Stimulated activated CD8-positive, alpha-beta memory T cell treated with anti-CD3 and anti-CD28 coated beads, Interleukin-2, amount 100 ng/mL, for 48 hours (primary cell): ENCODE measurements at places on chromosomes 6 and 20.

DNA sequence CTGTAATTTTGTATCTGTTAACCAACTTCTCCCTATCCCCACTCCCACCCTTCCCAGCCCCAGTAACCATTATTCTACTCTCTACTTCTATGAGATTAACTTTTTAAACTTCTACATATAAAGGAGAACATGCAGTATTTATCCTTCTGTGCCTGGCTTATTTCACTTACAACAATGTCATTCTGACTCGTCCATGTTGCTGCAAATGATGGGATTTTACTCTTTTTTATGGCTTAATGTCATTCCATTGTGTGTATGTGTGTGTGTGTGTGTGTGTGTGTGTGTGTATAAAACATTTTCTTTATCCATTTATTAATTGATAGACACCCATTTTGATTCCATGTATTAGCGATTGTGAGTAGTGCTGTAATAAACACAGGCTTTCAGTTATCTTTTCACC is 76.1 kb downstream of the COL19A1 start:
- no peak for DNase-seq

DNA sequence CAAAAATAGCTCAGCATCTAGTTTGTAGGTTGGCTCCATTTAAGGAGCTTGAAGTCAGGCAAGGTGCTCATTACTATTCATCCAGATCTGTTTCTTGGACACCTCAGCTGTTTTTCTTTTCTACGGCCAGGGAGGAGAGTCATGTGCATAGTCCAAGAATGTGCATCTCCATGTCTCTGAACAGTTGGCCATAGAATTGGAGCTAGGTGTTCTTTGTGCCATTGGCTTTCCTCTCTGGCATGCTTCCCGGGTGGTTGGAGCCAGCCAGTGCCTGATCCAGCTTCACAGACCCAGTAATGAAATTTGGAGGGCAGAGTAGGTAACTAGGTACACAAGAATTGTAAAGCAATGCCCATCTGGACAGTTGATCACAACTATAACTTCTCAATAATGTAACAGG is 21.6 kb downstream of the EYA4 start:
- no peak for DNase-seq

DNA sequence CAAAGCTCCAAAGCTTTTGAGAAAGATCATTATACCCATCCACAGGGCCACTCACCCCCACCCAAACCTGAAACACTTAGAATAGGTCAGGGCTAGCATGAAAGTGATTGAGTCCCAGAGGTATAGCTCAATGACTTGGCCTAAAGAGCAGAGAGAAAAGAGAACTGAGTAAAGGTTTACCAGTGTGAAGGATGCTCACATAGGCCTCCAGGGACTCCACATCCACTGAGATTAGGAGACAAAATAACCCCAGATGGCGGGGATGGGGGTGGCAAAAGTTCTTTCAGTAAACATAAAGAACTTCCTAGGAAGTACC is 12.2 kb downstream of the SAYSD1 start:
- no peak for DNase-seq

DNA sequence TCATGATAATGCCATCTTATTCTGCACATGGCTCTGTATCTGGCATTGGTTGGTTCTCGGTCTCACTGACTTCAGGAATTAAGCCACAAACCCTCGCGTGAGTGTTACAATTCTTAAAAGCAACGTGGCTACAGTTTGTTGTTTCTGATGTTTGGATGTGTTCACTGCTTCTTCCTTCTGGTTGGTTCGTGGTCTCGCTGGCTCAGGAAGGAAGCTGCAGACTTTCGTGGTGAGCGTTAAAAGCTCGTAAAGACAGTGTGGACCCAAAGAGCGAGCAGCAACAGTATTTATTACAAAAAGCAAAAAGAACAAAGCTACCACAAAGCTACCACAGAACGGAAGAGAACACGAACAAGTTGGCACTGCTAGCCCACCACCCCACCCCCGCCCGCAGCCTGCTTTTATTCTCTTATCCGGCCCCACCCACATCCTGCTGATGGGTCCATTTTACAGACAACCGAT is 51.1 kb downstream of the MYLIP start:
- no peak for DNase-seq

DNA sequence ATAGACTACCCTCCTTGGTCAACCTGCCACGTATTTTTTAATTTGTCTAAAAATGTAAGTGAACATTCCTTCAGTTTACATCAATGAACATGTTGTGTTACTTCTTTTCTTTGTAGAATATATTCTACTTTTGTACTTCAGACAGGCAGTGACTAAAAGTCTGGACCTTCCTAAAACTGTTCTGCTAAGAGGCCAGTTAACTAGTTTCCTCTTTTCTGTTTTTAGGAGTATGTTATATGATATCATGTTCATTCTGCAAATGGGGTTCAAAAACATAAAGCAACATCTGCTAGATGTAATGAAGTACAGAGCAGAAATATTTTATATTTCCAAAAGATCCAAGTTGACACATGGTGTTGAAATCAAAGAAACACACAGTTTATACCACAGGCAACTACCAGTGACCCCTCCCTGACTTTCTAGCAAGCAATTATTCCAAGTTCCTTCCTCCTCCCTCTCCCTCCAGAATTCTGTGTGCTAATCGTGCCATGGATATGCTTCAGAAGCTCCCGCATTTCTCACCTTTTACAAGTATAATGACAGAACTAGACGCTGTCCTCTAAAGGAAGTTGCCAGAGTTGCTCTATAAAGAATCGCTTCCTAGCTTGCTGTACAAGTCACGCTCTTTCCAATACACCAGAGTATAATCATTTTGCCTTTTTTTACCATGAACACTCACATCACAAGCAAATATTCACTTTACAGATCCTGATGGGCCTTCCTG is 64.7 kb downstream of the ARHGAP18 start:
- DNase-seq = no peak

DNA sequence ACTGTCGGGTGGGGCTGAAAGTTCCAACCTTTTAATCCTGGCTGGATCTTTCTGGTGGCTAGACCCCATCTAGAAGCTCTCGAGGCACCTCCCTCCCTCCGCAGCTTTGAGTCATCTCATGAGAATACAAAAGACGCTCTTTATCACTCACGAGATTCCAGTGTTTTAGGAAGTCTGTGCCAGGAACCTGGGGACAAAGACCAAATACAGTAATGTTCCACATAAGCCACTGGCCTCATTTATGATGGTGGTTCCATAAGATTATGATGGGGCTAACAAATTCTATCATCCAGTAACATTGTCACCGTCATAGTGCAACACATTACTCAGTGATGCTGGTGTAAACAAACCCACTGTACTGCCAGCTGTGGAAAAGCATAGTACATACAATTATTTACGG is 48.7 kb downstream of the NCOA7 start:
- DNase-seq = no peak

- DNase-seq = no peak
Observed at GRCh38 chr6:112311950-112312547, 35.1 kb upstream of the RFPL4B start.

DNA sequence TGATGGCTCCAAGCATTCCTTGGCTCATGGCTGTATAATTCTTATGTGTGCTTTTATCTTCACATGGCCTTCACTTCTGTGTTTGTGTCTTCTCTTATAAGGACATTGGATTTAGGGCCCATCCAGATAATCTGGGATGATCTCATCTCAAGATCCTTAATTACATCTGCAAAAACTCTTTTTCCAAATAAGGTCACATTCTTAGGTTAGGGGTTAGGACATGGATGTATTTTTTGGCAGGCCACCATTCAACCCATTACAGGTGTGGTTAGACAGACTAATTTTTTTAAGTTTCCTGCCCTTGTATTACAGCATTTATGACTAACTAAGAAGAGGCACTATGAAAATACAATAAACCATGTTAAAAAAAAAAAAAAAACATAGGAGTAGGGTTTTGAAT is 254.0 kb downstream of the TPBG start:
- no peak for DNase-seq

GRCh38 chr20:37541326-37541725 is 13.7 kb upstream of the BLCAP start:
- no peak for DNase-seq

- no peak for DNase-seq
Observed at GRCh38 chr20:10724449-10725173, 50.8 kb upstream of the JAG1 start.

DNA sequence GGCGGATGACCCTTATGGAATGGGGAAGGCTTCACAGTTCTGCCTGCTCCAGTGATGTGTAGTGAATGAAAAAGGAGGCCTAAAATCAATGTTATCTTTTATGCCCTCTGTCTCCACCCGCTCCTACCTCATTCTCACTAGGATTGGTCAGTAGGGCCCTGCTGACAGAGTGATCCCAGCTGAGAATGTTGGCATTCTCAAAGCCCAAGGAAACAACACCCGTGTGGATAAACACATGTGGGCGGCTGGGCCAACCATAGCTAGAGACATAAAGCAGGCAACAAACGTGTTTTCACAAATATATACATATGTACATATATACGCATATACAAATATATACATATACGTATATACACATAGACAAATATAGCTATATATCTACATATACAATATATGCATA is 4.5 kb downstream of the RIPK1 start:
- no peak for DNase-seq

- DNase-seq = no peak
Observed at GRCh38 chr6:169931261-169931660, 179.8 kb downstream of the ERMARD start.

DNA sequence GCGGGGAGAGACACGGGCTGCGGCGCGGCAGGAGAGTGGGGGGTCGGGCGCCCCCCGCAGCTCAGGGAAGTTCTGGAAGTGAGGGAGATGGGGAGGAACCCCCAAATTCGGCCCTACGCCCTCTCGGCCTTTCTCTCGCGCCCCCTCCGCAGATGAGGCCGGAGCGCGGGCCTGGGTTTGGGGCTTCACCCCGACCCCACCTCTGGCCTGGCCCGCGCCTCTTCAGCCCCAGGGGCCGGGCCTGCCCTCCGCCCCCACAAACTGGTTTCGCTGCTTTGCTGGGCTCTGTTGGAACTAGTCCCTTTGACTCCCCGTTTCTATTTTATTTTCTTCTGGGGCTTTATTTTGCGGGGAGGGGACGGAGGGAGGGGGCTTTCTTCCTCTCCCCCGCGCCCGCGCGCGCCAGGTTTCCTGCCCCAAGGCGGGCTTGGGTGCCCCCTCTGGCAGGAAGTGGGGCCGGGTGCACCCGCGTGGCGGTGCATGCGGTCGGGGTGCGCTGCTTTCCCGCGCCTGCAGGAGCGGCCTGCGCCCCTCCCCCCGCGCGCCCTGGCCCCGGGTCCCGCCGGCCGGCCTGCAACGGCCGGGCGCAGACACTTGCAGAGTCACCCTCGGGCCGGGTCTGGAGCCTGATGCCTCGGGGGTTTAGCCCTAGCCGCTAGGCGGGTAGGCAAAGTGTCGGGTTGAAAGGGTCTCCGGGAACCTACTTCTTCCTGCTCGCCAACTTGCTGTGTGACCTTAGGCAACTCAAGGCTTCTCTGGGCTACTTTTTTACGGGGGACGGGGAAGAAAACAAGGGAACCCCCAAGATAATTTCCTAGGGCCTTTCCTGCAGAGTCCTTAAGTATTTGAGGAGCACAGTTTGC is 1.3 kb downstream of the HMGA1 start:
- DNase-seq = peak; percentile 73

GRCh38 chr6:99011151-99011550 is 63.4 kb upstream of the FBXL4 start:
- no peak for DNase-seq

- DNase-seq = no peak
Observed at GRCh38 chr6:101397199-101397598, 3.7 kb downstream of the GRIK2 start.

GRCh38 chr6:5339786-5340185 is 78.5 kb downstream of the FARS2 start:
- no peak for DNase-seq

- DNase-seq = peak; percentile 62
Observed at GRCh38 chr6:44002593-44003344, 124.5 kb downstream of the MRPL14 start.

DNA sequence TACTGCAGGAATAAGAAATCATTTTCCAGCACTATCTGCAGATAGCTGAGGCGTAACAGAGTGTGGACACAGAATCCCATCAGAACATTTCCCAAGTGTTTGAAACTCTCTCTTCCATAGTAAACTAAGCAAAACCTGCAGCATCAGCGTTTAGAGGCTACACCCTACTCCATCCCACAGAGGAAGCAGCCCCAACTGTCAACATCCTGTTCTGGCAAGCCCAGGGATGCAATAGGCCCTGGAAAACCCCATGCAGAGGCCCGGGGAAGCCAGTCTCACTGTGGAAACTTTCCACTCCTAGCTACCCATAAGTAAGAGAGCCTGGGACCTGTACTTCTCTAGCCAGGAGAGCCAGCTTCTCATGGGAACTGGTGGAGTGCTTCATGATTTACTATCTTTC is 129.4 kb downstream of the LY86 start:
- no peak for DNase-seq

DNA sequence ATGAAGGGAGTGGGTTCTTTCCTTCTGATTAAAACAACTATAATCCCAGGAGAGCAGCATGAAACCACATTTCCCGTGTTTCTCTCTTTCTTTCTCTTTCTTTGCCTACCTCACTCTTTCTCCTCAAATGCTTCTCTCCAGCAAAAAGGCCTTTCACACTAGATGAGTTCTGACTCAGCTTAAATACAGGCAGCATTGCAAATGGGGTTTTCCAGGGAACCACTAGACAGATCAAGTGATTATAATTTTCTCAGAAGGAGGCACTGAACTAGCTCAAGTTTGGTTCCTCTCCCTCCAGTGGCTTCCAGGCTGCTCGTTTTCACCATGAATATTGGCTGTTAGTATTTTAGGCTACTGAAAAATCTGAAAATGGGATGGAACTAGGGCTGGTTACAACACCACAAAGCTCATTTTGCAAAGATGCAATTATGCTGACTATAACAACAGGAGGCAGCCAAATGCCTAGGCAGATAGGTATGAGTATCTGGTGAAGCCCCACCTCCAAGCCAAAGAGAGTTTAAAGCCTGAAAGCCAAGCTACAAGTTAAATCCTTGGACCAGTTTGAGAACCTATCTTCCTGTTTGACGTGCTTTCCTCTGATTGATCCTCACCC is 260.0 kb downstream of the MMUT start:
- DNase-seq = no peak

DNA sequence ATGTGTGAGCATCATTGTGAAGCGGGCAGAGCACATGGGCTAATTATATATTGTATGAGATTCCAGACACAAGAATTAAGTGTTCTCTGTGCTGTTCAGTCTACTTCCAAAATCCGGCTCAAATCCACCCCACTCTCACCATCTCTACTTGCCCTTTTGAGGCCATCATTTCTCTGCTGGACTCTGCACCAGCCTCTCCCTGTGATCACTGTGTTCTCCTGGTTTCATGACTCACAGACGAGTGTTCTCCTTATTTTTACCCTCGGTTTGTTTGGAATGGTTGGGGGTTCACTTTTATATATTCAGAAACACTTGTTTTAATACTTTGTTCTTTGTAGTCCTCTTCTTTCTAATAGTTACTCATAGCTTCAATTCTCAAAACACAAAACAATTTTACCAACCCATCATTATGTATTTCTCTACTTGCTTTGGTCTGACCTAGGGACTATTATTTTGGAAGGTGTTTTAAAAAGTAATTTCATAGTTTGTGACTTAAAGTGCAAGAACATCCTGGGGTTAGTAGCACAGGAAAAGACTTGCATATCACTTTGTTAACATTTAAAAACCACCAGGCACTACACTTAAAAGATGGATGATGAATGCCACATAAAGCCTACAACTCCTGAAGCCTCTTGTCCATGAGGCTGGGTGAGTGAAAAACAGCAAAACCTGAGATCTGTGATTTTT is 82.7 kb downstream of the UST start:
- DNase-seq = no peak
